ENCODE measurements at places on chromosomes 11 and 22.

DNA sequence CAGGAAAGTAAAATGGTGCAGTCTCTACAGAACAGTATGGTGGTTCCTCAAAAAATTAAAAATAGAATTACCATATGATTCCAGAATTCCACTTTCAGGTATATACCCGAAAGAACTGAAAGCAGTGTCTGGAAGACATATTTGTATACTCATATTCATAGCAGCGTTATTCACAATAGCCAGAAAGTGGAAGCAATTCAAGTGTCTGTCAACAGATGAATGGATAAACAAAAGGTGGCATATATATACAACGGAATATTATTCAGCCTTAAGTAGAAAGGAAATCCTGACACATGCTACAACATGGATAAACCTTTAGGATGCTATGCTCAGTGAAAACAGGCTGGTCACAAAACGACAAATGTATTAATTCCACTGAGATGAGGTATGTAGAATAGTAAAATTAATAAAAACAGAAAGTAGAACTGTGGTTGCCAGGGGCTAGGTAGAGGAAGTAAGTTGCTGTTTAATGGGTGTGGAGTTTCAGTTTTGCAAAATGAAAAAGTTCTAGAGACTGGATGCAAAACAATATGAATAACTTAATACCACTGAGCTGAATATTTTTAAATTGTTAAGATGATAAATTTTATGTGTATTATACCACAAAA lies 14.5 kb downstream of the SAA1 start:
- no peak for DNase-seq

- no peak for DNase-seq
These were observed 71.7 kb downstream of the DBX1 start for GRCh38 chr11:20088397-20089225.

DNA sequence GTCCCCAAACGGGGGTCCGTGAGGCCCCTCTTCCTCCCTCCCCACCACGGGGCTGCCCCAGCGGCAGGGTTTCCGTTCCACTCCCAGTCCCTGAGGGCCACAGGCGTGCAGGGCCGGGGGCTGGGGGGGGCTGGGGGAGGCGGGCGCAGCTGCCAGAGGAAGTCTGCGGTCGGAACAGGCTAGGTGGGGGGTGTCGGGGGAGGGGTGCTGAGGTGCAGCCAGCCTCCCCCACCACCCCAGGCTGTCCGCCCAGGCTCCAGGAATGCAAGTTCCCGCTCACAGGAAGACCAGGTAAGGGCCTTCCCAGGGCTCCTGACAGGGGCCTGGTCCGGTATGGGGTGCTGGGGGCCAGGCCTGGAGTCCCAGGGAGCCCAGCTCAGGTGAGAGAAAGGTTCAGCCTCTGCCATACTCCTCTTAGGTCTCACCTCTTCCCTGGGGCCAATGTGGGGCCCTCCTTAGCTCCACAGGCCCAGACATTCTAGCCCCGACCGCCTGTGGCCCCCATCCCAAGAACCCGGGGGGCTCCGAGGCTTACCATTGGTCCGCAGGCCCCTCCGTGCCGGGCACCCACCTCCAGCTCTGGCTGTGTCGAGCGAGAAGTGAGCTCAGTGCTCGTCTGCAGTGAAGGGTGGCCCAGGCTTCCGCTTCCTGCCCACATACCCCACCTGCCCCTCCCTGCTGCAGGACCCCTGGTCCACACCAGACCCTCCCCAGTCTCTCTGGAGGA lies at the start of gene PTPRCAP:
Gene PTPRCAP, minus strand, starts transcription at position 601 of the 727 bp plus-strand sequence. Its CDS starts 63 bp downstream, at position 538.
- no peak for DNase-seq

DNA sequence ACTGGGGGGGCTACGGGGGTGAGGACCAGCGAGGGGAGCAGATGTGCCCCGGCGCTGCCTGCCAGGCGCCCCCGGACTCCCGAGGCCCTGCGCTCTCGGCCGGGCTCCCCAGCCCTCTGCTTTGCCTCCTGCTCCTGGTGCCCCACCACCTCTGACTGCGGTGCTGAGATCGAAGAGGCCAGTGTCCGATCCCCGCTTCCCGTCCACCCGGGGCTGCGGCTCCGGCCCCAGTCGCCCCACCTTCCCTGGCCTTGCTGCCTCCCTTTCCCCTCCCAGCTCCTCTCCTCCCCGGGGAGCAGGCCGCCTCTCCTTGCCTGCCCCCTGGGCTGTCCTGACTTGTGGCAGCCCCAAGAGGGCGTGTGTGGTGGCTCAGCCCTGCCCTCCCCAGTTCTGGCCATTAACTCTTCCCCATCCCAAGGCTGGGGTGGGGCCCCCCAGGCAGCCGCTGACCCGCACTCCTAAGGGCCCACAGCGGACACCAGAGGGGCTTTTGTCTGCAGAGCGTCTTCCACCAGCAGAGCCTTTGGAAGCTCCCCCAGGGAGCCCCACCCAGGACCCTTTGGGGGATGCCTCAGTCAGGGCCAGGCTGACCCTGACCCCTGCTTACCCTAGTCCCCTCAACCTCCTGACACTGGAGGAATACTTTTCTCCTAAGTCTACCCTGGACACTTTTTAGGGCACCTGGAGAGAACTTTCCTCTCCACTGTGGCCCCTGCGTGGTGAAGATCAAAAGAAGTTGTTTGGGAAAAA lies 16.6 kb downstream of the RTN4RL2 start:
- no peak for DNase-seq

- DNase-seq: no peak
These were observed 806.3 kb downstream of the BRD1 start for GRCh38 chr22:49021131-49021925.

DNA sequence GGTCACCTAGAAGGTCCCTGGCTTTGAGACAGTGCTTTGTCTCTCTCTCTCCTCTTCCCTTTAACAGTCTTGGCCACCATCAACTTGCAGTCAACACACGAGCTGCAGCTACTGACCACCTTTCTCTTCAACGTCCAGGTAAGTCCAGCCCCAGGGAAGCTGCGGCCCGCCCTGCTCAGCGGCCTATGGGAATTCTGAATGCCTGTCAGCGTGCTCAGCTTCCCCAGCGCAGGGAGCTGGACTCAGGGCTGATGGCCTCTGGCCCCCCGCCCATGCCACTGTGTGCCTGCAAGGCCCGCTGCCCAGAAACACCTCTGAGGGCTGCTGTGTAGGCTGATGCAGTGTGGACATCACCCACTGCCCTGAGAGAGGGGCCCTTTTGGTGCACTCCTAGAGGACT lies 32.5 kb downstream of the GLB1L2 start:
- DNase-seq: no peak

DNA sequence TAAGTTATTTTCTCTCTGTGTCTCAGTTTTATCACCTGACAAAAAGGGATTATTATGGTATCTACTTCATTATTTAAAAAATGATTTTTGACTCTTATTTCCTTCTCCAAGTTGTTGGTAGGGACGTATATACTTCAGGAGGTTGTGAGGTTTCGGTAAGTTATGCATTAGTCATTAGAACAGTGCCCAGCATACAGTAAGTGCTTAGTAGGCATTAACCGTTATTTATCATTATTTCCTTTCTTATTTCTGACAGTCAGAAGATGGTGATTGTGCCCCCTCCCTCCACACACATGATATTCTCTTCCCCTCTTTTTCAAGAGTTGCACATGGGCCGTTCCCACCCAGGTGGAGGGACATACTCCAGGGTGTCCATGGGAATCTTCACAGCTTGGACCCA lies 36.1 kb downstream of the SLCO2B1 start:
- DNase-seq: no peak

GRCh38 chr11:68840661-68841653 lies 759 bp downstream of the CPT1A start:
- DNase-seq: no peak

DNA sequence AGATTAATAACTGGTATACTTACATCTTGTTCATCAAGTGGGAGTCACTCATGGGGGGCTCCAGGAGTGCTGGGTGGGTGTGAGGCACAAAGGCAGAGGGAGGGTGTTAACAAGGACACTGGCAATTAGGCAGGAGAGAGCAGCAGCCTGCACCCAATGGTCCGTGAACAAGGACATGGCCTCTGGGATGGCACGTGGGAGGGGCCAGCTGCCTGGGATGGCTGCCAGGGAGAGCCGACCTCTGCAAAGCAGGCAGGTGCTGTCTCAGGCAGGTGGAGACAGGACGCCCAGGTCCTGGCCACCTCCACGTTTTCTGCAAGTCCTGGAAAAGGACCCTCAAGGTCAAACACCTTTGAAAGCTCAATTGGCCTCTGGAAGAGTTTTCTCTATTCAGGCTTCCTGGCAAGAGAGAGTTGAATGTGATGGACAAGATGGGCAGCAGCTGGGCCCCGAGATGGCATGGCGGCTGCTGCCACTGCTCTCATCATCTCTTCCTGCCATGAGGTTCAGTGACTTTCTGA lies 257.1 kb downstream of the BUD13 start:
- DNase-seq: no peak

DNA sequence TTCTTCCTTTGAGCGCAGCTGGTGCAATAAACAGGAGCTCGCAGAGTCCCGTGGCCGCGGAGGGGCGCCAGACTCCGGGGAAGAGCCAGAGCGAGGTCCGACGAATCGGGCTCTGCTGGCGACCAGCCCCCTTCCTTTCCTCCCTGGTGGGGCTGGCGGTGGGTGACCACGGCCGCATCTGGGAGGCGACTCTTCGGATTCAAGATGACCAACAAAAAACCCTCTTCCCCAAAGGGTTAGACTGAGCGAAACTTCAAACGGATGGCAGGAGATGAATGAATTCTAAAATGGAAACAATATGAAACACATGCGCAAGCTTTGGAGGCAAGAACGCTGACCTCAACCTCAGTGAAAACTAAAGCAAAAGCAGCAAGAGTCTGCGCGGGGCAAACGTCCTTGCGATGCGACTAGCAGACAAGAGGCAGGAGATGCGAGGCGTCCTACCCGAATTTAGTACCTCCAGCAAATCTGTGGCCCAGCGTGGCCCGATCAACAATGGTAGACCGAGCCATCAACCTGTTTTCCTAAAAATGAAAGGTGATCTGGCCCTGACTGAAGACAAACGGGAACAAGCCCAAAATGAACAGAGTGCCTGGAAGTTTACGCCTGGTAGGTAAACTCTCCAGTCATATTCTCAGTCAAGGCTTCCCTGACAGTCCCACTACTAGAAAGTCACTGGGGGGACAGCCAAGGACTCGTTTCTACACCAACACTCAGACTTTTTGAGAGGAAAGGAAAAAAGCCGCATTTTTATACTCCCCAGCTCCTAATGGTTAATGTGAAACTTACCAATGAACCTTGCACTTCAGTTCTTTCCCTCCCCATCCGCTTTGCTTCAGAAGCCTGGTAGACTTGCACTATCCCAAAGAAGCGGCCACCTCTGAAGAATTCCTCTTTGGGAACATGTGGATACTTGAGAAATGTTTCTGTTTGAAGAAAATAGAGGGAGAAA lies 11.6 kb downstream of the MMP3 start:
- no peak for DNase-seq

DNA sequence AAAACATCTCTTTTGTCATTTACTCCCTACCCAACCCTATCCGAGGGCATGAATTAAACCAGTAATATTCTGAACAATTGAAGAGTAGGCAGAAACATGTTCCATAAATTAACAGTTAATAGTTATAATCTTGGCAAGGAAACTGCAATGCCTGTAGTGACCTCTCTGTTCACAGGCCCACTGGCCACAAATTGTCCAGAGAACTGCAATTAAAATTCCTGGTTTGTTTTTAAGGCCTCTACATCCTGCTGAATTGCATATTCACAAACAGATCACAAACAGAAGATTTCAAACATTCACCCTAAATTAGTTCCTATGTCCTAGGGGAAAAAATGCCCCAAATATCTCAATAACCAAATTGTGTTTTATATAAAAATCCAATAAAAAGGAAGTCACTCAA lies 143.2 kb upstream of the TRPC6 start:
- DNase-seq: no peak

DNA sequence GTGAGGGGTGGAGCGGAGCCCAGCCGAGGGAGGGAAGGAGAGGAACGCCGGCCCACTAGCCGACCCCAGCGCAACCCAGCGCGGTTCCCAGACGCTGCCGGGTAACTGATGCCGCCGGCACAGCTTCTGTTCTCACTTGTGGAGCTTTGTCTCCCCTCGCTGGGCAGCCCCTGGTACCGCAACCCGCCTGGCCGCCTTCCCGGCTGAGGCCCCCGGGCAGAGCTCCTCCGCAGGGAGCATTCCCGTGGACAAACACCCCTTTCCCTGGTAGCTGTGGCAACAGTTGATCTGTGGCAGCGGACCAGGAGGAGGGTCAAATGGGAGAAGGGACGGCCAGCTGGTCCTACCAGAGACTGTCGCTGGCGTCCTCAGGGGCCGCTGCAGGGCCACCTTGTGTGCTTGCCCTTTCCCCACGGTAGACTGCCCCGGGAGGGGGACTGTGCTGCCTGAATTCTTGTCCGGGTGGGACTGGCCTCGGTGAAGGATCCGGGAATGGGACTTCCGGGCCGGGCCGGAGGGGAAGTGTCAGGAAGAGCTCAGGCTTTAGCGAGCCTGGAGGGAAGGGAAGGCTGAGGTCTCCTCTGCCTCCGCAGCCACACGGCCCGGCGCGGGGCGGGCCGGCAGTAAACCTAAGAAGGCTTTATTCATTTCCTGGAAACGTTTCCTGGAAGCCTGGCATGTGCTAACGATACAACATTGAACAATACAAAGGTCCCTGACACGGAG lies 468.0 kb downstream of the OPCML start:
- DNase-seq: no peak

DNA sequence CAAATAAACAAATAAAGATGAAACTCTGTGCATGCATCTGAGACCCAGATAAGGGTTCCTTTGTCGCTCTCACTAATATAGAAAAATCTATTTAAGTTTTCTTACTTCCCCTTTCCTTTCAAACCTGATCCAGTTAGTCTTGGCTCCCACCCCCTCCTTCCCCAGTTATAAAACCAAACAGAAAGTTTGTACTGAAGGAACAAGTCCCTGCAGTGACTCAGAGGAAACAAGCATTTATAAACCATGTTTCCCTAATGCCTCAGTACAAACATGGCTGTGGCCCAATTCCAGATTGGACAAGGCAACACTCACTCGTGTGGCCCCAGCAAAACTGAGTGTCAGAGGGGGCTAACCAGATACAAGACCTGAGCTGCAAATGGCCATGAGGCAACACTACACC lies 65.5 kb upstream of the ARHGAP20 start:
- DNase-seq: no peak

DNA sequence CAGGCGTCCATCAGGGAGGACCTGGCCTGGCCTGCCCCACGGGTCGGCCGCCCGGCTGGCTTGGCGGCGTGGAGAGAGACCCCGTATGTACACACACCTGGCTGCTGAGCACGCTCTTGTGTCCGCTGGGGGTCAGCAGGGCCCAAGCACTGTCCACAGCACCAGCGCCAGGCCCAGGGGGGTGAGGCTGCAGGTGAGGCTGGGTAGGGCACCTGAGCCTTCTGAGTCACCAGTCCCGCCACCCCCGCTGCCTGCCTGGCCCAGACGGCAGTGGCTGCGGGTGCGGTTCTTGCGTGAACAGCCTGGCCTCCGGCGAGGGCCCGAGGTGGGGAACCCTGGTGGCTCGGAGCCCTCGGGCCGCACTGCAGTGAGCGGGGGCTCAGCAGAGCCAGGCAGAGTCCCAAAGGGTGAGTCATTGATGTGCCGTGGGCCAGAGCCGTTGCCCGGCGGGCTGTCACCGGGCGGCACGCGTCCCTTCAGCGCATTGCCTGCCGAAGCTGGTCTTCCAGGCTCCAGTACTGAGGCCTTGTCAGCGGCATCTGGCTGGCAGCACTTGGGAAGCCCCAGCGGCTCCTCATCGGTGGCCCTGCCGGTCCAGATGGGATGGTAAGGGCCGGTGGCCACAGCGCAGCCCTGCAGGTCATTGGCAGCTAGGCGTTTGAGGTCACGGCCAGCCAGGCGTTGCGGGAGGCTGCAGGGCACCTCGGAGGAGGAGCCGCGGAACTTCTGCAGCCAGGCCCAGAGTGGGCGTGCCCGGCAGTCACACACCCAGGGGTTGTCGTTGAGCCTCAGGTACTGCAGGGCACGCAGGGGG lies 26.3 kb downstream of the RTN4R start:
- DNase-seq: no peak

Data from stimulated activated CD4-positive, alpha-beta T cell treated with anti-CD3 and anti-CD28 coated beads, Interleukin-12 subunit alpha, Interleukin-12 subunit beta, amount 100 ng/mL, for 48 hours (primary cell).